ENCODE measurements at places on chromosomes 1 and 21.
A peak's percentile ranks its signal among the peaks of the same experiment; 100 is the strongest.

GRCh38 chr1:183236158-183236725 is 50.2 kb downstream of the LAMC2 start:
- DNase-seq, result no peak

GRCh38 chr1:9242338-9242969 is 7.9 kb downstream of the H6PD start:
- no peak for DNase-seq

GRCh38 chr1:156895455-156895812 is 1.9 kb downstream of the PEAR1 start:
- DNase-seq, result no peak

DNA sequence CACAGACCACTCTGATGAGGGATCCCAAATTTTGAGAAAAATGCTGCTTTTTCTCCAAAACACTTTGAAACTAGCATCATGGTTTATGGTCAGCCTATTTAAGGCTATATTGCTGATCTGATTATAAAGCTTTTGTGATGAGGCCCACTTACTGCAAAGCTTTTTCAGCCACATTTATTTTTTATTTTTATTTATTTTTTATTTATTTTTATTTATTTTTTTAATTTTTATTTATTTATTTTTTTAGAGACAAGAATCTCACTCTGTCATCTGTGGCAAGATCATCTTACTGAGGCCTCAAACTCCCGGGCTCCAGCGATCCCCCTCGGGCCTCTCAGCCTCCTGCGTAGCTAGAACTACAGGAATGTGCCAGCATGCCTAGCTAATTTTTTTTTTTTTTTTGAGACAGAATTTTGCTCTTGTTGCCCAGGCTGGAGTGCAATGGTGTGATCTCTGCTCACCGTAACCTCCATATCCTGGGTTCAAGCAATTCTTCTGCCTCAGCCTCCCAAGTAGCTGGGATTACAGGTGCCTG is 5.2 kb upstream of the BCAS2 start:
- DNase-seq, result no peak

GRCh38 chr1:241702442-241703373 is 50.6 kb downstream of the WDR64 start:
- peak; percentile 41 for DNase-seq

DNA sequence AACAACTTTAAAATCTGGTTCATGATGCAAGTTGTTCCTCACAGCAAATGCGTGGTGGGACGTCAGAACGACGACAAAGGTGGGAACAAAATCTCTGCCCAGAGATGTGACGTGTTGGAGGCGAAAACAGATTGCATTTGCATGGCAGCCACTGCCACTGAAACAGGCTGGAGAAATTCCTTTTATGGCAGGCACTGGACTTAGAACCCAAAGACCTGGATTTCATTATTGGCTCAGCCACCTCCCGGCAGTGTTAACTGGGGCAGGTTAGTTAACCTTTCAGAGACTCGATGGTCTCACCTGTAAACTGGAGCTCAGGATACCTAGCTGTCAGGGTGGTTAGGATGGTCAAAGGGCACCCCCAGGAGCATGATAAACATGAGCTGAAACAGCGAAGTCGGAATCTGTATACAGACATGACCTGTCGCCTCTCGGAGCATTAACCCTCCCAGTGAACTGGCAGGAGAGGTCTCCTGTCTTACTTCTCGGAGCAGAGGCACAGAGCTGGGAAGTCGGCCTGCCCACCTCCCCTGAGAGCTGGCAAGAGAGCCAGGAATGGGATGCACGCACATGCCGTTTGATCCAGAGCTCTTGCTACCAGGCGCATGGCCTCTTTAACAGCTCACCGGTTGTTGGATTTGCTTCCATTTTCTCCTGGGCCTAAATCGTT is 59.2 kb upstream of the TARBP1 start:
- DNase-seq, result no peak

DNA sequence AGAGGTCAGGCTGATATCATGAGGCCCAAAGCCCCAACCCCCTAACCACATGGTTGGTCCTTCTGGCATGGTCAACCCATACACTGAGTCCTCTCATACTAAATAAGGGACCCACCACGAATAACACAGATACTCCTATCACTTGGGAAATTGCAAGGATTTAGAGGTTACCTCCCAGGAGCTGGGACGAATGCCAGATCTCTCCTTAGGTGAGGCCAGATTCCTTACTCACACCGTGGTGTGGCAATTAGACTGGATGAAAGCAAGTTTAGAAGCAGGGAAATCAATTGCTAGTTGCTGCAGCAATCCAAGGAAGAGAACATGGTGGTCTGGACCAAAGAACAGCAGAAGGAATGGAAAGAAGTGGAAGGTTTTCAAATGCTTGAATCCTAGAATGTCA is 60.1 kb downstream of the IER5 start:
- DNase-seq, result no peak

- DNase-seq, result no peak
These were observed 188.5 kb downstream of the TGFBR3 start for GRCh38 chr1:91697416-91697815.

- no peak for DNase-seq
These were observed 53.4 kb downstream of the DUSP10 start for GRCh38 chr1:221688488-221688843.

GRCh38 chr21:35226328-35226727 is 177.2 kb upstream of the RUNX1 start:
- DNase-seq, result no peak

- DNase-seq, result no peak
These were observed 57.2 kb downstream of the ADARB1 start for GRCh38 chr21:45131537-45131999.

DNA sequence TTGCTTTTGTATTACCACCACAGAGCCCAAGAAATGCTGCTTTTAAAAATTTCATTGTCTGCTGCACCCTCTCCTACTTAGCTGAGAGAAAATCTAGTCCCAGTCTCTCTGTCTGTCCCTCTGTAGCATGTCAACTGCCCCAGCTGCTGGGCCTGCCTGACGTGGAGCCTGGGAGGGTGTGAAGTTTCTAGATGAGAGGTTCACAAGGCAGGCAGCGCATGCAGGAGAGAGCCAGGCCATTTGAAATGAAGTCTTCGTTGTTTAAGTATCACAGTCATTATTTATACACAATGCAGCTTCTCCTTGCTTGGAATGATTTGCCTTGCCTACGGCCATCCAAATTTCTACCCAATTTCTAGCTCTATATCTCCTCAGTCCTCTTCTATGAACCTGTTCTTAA is 306.8 kb upstream of the PLXNA2 start:
- DNase-seq, result no peak

DNA sequence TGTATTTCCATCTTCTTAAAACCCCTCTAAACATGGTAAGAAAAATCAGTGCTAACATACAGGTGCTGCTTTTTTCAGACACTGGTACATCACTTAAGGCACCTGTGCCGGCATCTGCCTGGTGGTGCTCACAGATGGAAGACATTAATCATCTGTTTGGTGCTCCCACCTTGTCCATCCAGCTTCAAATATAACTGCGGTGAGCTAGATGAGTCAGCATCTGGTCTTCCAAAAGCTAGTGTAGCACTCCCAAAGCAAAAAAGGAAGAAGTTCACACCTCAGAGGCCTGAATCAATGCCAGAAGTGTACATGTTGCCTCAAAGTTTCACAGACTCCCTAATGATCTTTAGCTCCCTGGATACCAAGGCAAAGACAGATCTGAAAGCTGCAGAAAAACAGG is 44.4 kb downstream of the TM2D1 start:
- DNase-seq, result no peak

DNA sequence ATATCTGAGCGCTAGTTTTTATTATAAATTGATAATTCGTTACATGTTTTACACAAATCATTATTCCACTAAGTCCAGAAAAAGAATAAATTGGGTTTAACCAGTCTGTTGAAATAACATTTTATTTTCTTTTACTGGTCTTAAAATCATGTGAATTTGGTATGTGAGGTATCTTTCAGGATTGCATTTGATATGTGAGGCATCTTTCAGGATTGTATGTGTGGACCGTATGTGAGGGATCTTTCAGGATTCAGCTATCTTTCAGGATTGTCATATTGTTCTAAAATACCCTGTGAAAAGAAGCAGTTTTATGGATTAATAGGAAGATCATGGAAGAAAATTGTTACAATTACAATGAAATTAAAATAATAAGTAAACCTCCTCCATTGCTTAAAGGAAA is 42.9 kb downstream of the USP25 start:
- DNase-seq, result no peak

DNA sequence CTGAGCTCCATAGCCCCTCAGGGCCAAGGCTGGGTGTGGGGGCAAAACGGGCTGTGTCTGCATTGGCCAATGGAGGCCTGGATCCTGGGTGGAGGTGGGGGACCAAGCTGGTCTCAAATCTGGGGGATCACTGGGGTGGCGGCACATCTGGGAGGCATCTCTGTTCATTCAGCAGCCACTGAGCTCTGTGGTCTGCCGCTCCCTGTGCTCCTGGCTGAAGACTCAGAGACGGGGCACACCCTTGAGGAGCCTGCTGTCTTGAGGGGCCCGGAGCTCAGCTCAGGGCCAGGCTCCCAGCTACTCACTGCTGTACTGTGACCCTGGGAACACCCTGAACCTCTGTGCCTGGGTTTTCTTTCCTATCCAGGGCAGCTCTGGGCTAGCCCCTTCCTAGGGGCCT is 90.3 kb upstream of the WNT4 start:
- DNase-seq, result no peak

DNA sequence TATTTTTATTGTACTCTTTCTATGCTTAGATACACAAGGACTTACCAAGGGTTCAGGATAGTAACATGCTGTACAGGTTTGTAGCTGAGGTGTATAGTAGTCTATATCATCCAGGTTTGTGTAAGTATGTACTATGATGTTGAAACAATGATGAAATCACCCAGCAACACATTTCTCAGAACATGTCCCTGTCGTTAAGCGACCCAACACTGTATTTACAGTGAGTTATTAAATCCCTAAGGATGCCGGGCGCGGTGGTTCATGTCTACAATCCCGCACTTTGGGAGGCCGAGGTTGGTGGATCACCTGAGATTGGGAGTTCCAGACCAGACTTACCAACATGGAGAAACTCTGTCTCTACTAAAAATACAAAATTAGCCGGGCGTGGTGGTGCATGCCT is 21.6 kb upstream of the RCOR3 start:
- no peak for DNase-seq

- DNase-seq, result no peak
These were observed 7.1 kb downstream of the PUSL1 start for GRCh38 chr1:1315435-1315954.

DNA sequence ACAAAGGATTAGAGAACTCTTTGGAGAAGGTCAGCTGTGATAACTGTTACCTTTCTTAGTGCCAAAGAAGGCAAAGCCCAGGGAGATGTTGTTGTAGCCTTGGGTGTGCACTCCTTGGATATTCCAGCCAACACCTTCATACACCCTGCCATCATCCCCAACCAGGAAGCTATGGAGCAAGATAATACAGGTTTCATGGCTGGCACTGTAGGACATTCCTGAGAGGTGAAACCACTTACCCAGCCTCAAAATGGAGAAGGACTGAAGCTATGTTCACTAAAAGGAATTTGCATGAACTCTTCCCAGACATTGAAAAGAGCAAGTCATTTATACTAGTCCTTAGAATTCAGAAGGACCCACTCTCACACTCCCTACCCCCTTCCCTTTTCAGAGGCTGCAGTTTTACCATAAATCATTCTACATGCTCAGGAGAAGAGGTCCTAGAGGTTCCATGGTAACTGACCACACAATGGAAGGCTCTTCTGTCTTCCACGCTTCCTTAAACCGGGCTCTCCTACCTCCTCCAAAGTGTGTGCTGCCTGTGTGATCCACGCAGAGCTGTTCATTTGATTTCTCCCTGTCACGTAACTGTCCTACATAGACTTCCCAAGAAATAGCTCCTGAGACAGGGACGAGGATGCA is 5.5 kb downstream of the PGLYRP4 start:
- no peak for DNase-seq

DNA sequence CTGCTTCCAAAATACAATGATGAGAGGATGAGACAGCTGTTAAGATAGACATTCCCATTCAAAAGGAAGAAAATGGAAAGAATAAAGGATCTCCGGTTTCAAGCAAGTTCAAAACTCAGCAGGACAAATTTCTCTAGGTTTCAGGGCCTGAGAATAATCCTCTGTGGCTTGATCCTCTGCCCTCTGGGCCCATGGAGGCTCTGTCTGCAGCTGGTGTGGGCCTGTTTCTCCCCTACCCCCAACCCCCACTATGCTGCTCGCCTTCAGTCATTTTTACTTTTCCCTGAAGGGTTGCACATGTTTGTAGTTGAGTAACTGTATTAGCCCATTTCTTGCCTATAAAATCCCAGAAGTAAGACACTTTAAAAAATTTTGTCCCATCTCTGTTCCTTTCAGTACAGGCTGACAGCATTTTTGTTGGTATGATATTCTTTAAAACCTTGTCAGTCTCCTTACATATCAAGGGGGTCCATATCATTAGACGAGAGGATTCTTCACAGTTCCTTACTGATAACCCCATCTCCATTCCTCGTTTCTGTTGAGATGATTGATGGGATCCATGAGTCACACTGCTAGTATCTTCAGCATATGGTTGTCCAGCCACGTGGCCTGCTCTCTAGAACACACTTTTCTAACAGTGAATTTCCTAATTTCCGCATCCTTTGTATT is 10.5 kb downstream of the ZMYM4 start:
- DNase-seq, result no peak

GRCh38 chr1:221457685-221458446 is 284.0 kb downstream of the DUSP10 start:
- no peak for DNase-seq

- DNase-seq, result no peak
These were observed 121.8 kb upstream of the SLC44A3 start for GRCh38 chr1:94698356-94698755.

DNA sequence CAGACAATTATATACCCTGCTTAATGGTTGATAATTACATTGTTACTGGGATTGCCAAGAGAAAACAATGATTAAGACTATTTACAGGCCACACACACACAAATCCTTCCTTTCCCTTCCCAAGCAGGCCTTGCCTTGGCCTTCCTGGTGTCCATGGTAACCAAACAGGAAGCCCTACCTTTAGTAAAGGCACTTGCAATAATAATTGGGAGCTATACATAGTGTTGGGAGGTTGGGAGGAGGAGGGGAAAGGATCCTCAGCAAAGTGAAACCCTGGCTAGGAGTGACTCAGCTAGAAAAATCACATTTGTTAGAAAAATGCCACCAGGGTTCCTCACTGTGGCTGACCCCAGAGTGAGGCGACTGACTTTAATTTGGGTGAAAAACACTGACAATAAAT is 122.3 kb upstream of the ADAR start:
- no peak for DNase-seq

DNA sequence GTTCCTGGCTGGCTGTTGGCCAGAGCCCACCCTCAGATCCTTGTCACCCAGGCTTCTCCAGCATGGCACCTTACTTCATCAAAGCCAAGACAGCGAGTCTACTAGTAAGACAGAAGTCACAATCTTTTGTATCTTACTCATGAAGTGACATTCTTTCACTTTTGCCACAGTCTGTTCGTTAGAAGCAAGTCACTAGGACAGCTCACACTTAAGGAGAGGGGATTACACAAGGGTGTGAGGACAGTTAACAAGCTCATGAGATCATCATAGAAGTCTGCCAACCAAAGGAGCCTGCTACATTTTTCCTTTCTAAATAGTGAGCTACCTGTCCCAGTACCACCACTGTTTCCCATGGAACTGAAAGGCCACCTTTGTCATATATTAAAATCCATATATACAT is 61.5 kb downstream of the PACC1 start:
- DNase-seq, result no peak

GRCh38 chr1:59718989-59719360 is 95.8 kb upstream of the HOOK1 start:
- no peak for DNase-seq

Data from non-pigmented ciliary epithelial cell (primary cell).